ENCODE measurements at places on chromosomes 4 and X.

GRCh38 chr4:117626664-117627063 lies 407.6 kb upstream of the NDST3 start:
- no peak for DNase-seq

DNA sequence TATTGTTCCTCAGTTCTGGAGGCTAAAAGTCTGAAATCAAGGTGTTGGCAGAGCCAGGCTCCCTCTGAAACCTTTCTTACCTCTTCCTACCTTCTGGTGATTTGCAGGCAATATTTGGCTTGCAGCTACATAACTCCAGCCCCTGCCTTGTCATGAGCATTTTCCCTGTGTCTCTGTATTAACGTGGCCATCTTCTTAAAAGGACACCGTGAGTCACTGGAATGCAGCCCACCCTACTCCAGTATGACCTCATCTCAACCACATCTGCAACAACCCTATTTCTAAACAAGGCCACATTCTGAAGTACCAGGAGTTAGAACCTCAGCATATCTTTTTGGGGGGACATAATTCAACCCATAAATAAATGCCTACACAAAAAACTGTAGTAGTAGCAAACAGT lies 40.7 kb downstream of the FANCB start:
- DNase-seq: no peak

GRCh38 chr4:87540146-87541058 lies 11.2 kb upstream of the SPARCL1 start:
- DNase-seq: no peak

- DNase-seq: no peak
Observed at GRCh38 chr4:100948911-100949310, 398.4 kb downstream of the PPP3CA start.

GRCh38 chr4:13182133-13182532 lies 302.0 kb downstream of the RAB28 start:
- no peak for DNase-seq

DNA sequence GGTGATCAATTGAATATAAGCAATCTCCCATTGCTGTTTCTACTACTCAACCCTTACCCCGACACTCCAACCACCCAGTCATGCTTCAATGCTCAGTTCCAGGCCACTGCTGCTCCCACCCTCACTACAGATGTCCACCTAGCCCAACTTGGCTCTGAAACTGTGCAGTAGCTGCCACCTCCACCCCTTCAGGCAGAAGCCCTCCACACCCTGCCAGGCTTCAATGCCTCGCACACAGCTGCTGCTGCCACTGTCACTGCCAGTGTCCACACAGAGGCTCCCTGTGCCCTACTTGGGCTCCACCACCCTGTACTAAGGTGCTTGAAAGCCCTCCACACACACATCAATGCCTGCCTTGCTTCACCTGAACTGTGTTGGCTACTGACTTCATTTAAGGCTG lies 34.6 kb downstream of the LAMTOR3 start:
- DNase-seq: no peak

- no peak for DNase-seq
Observed at GRCh38 chrX:71181558-71181909, 36.9 kb downstream of the NLGN3 start.

DNA sequence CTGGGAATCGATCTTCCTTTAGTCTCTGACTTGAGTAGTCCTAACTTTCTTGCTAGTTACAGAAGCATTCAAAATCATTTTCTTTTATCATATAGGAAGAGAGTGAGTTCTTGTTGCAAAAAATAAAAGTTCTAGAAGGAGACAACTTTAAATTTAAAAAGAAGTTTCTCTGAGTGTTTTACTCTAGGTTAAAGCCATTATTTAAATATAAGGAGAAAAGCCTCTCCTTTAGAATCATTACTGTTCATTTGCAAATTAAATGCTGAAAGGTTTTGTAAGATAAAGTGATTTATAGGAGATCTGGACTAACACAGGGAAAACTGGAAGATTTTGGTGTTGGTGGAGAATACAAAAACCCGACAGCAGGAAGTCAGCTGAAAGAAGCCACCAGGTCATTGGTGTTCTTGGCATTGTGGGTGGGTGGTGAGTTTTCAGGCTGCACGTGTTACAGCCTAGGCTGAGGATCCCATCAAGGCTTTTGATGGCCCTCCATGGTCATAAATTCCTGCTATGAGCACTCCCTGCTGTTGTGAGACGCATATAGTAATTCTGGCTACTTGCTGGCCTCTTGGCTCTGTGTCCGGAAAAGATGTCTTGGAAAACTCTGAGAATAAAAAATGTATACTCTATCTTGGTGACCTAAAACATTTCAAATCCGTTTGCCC lies 81.6 kb downstream of the GPAT3 start:
- DNase-seq: no peak

- DNase-seq: no peak
Observed at GRCh38 chr4:186634591-186635128, 79.3 kb upstream of the MTNR1A start.

GRCh38 chr4:75099321-75099720 lies 166.4 kb downstream of the PARM1 start:
- no peak for DNase-seq

DNA sequence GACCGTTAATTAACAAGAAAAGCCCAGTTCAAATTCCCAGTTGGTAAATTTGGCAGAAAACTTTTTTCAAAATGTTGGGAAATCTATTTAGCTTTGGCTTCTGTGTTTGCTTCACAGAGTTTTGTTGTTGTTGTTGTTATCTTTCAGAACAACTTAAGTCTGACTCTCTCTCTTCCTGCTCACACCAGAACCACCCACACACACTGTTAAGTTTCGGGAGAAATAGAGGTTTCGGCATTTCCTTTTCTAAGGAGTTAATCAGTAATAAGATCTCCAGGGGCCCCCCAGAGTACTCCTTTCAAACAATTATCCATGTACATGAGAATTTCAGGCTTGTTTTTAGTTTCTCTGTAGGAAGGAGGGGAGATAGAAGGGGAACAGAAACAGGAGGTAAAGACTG lies 106.2 kb upstream of the PTCHD1 start:
- no peak for DNase-seq

DNA sequence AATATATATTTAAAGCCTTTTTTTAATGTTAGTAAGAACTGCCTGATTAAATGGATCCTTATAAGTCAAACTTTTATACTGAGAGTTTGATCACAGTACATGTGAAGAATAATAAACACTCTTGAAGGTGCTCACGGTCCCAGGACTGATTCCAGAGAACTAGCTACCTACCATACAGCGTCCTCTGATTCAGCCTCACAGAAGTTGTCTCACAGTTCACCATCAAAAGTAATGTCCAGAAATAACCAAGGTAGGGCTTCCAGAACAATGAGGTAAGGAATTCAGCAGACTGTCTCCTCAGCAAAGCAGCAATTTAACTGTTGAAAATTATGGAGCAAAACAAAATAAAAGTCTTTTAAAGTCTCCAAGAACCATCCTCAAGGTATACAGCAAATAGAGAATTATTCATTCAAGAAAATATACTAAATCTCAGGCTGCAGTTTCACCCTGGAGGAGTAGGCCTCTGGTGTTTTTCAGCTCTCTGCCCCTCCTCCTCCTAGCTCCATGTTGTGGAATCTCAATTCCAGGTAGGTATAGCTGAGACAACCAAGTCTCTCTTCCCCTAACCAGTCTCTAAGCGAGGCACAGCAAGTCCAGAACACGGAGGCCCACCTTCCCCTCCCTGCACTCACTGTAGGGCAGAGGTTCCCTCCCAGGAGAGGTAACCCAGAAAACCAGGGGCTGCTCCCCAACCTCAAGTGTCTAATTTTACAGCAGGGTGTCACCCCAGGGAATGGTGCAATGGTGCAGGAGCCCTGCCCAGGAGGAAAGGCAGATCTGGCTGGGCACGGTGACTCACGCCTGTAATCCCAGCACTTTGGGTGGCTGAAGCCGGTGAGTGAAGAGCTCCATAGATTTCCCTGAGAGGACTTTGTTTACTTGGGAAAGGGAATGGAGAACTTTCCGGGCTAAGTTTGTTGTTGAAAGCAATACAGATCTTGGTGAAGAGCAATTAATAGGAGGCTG lies 28.6 kb downstream of the FAM241A start:
- no peak for DNase-seq

GRCh38 chrX:2664502-2664901 lies 26.6 kb upstream of the CD99 start:
- DNase-seq: no peak

GRCh38 chr4:38290366-38290765 lies 330.2 kb downstream of the PTTG2 start:
- no peak for DNase-seq

DNA sequence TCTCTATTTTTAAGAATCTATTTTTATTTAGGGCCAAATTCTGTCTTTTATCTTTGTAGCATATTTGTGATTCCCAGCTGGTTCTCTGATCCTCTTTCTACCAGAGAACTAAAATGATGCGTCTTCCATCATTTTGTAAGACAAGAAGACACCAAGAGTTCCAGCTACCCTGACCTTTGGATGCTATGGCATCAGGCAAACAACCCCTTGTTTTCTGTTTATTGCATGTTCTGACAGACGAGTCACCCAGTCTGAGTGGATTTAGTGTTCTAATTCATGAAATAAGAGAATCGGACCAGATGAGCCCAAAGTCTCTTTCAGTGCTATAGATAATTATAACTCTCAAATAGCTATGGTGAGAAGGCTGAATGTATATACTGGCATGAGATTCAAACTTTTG lies 69.7 kb downstream of the ZFYVE28 start:
- DNase-seq: no peak

DNA sequence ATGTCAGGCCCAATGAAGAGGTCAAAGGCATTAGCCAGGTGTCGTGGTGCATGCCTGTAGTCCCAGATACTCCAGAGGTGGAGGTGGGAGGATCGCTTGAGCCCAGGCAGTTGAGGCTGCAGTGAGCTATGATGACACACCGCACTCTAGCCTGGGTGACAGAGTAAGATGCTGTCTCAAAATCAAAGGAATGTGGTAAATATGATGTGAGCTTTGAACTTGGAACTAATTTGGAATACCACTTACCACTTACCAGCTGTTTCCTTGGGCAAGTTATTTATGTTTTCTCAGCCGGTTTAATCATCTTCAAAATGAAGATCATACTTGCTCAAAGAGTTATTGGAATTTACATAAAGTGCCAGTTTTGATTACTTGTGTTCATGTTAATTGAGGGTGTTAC lies 23.8 kb upstream of the SEPSECS start:
- DNase-seq: no peak

GRCh38 chrX:94676285-94676684 lies 1002.3 kb downstream of the FAM133A start:
- DNase-seq: no peak

DNA sequence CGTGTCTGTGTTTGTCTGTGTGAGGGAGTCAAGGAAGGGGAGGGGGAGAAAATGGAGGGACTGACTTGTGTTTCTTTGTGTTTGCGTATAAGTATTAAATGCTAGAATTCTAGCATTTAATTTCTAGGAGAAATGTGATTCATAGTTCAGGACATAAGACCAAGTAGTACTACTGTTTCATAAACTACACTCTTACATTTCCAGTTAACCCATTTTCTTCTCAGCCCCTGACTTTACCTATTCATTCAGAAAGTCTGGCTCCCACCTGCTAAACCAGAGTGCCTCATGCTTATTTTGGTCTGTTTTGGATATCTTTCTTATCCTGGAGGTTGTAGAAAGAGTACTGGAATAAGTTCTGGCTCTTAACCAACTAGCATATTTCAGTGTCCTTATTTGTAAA lies 14.2 kb downstream of the EDA start:
- no peak for DNase-seq

DNA sequence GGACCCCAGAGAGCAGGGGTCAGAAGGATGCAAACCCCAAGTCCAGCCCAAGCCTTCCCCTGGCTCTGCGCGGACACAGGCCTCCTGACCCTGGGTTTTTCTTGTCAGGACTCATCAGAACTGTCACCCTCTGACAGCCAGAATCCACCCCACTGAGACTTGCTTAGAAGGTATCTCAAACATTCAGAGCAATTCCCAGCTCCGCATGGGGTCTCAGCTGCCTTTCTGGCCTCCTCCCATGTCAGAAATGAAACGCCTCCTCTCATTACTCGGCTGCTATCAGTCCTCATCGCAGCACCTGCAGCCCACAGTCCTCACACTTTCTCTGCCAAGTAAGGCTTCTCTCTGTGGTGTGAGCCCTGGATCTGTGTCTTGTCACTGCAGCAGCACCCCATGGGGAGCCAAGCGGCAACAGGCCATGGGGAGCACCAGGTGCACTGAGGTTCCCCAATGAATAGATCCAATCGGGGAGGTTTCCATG lies 97.8 kb downstream of the WFS1 start:
- no peak for DNase-seq

DNA sequence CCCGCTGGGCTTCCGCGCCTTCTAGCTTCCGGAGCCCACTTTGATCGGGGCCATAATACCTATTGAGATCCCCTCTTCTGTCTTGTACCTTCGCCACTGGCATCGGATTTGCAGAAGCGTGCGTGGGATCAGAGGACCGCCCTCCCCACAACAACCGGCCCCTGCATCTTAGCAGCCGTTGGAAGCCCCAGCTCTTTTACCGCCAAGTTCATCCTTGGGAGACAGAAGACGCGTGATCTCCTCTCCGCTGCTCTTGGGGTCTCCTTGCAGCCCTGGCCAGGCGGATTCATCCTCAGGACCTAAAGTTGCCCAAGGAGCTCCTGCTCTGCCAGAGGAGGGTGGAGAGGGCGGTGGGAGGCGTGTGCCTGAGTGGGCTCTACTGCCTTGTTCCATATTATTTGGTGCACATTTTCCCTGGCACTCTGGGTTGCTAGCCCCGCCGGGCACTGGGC lies 1.6 kb downstream of the SLIT2 start:
- DNase-seq: no peak

DNA sequence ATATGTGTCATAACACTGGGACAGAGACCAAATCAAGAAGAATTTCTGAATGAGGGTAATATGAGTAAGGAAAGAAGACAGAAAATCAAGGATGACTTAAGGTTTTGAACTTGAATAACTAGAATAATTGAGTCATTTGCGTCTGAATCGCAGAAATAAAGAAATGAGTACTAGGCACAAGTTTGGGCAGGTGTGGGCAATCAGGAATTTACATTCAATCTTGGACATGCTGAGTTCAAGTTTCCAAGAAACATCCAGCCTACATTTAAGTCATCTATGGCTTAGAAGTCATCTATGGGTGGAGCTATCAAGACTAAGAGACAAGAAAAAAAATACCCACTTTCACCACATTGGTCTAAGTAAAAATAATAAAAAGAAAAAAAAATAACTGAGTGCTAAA lies 30.4 kb upstream of the WDR44 start:
- DNase-seq: no peak

GRCh38 chr4:184896868-184897715 lies 71.3 kb upstream of the ACSL1 start:
- no peak for DNase-seq

GRCh38 chrX:96389281-96390047 lies 295.2 kb upstream of the DIAPH2 start:
- no peak for DNase-seq

DNA sequence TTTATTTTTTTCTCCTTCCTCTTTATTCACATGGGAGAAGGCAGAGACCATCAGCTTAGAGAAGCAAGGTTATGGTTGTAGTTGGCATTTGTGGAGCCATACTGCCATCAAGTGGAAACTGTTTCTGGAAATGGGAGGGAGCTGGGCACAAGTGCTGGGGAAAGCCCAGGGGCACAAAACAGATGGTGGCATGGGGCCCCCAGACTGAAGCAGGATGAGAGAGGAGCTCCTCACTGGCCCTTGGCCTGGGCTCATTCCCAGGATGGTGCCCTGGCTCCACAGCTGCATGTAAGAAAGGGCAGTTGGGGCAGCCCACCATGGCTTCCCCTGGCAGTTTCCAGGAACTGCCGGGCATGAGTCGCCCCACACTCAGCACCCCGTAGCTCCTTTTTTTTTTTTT lies 59.2 kb downstream of the NBDY start:
- no peak for DNase-seq

Measured in NCI-H1694 treated with DMSO at 0.1 percent for 48 hours (cell line).